ENCODE measurements at places on chromosomes 12 and 14.

GRCh38 chr12:7369274-7369729, 65.4 kb downstream of the ACSM4 start:
- DNase-seq = peak; percentile 16

GRCh38 chr14:32622742-32623141, 293.6 kb downstream of the AKAP6 start:
- DNase-seq = no peak

DNA sequence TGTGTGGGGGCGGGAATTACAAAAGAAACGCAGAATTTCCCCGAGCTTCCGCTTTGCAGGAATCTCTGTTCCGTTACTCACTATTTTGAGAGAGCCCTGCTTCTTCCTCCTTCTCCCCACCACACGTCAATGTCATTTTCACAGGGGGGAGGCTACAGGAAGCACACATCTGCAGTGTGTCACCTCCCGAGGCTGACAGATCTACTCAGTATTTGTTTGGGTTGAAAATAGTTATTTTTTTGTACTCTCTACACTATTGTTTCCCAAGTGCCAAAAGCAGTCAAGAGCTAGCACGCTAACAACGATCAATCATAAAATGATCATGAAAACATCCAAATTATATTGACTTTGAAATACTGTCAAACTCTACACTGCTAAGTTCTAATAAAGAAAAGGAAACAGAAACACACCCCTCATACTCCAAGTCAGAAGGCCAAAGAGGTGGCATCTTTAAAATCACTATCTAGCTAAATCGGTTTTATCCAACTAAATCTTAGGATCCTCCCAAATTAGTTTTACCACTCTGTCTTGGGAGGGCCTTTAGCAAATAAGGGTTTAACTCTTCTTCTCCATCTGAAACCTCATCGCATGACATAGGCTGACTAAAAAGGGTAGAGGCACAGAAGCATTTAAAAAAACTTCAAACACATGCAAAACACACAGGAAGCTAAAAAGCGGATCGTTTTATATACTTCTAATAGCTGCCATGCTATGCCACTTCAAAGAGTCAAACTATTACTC, 51.8 kb downstream of the FOXN3 start:
- no peak for DNase-seq

- no peak for DNase-seq
Observed at GRCh38 chr12:3775385-3776035, 22.6 kb upstream of the CRACR2A start.

DNA sequence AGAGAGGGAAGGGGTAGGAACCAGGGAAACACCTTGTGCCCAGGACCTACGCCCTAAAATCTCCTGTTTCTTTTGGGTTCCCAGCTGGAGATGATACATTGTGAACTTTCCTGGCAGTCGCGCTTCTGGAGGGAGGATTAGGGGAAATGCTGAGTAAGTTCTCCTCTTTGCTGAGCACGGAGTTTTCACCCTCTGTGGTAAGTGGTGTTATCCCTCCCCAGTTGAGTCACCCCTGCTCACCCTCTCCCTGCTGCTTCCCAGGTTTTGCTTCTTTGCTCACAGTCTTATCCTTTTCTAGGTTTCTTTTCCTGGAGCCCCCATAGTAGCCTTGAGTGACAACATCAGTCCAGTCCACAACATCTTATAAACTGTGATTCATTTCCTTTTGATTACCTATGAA, 789.1 kb downstream of the TMEM121 start:
- no peak for DNase-seq

GRCh38 chr12:94714378-94715114, 64.2 kb upstream of the TMCC3 start:
- DNase-seq = no peak

DNA sequence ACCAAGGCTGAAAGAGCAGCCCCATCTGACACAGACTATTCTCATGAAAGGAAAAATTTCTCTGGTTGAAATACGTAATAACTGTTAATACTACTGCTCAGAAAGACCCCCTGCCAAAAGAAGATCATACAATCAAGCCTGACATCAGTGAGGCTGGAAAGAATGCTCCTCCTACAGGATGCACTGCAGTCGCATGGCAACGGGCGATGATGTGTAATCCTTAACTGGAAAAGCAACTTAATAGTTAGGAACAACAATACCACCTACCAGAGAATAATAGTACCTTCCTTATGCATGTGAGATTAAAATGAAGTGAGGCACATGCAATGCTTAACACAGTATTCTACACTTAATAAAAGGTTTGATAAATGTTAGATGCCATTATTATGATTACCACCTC, 1.2 kb upstream of the GOLGA5 start:
- DNase-seq = no peak

Data from brain pericyte (primary cell).